Fibroblast of skin of right quadriceps (primary cell): ENCODE measurements at places on chromosomes 6 and 20.
A peak's percentile ranks its signal among the peaks of the same experiment; 100 is the strongest.

GRCh38 chr20:752291-752690 is 16.0 kb downstream of the SLC52A3 start:
- no peak for DNase-seq

- DNase-seq = no peak
These were observed 9.1 kb downstream of the PPARD start for GRCh38 chr6:35351422-35351821.

DNA sequence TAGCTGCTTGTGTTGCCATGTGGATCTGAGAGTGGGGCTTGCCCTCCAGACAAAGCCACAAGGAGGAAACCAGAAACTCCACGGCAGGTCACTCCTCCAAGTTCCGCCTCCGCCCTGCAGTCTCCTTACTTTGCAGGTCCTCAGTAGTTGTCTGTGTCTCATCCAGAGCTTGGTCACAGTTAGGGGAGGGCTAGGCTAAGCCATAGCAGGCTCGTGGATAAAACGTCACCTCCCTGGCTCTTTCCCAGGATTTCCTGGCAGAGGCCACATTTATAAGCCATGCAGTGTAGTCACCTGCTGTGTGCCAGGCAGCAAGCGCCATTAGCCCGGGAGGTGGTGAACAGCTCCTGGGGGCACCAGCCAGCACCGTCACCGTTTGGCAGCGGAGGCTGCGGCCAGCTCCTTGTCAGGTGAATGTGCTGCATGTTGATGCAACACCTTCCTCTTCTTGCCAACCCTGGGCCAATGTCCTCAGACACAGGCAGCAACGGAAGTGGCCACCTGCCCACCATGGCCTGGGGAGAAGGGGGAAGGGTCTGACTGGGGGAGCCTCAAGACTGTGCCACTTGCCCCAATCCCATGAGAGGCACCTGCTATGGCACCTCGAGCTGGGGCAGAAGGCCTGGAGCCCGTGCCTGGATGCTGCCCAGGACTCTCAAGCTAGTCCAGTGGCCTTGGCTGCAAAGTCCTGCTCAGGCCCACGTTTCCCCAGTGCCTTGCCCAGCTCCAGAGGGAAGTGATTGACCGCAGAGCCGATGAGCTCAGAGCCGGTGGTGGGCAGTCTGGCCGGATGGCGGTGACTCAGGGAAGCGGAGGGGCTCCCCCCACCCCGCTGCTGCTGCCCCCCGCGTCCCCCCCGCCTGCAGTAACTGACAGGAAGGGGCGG is 39.0 kb upstream of the SLCO4A1 start:
- DNase-seq = peak; percentile 12

GRCh38 chr6:30750379-30750668 is 6.0 kb upstream of the IER3 start:
- DNase-seq = no peak

GRCh38 chr6:11277275-11278206 is 45.1 kb upstream of the NEDD9 start:
- DNase-seq = peak; percentile 92

GRCh38 chr20:23334111-23334510 is 16.5 kb upstream of the NXT1 start:
- DNase-seq = no peak

GRCh38 chr6:84772428-84773132 is 8.2 kb upstream of the TBX18 start:
- DNase-seq = no peak

GRCh38 chr20:49140411-49140810 is 47.7 kb downstream of the STAU1 start:
- DNase-seq = no peak

DNA sequence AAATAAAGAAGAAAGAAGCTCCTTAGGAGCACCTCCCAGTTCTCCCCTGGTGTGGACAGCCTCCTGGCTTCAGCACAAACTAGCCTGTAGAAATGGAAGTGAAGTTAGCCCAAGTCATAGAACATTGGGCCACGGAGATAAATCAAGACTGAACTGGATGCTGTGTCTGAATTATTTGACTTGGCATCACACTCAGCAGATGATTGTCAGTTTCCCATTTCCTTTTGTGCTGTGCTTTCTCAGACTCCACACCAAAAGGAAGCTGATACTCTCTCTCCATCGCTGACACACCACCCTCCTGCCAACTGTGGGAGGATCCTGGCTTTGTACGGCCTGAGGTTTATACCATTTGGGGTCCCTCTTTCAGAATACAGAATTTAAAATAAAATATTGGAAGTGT is 209.8 kb downstream of the TFAP2A start:
- DNase-seq = no peak

DNA sequence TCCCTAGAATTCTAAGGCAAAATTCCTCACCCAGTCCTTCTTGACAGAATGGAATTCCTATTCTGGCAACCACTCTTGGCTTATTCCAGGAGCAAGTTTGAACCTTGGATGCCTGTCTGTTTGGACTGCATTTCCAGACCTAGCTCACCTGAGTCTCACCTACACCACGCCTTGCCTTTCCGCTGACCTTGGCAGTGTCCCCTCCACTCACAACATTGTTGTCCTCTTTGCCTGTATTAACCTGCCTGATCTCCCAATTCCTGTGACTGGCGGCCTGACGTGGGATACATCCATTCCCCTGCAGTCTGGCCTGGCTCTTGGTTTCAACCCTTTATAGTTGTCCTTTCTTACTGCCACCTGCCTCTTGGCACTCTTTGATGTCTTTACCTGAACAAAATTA is 281.4 kb upstream of the SOX4 start:
- no peak for DNase-seq

DNA sequence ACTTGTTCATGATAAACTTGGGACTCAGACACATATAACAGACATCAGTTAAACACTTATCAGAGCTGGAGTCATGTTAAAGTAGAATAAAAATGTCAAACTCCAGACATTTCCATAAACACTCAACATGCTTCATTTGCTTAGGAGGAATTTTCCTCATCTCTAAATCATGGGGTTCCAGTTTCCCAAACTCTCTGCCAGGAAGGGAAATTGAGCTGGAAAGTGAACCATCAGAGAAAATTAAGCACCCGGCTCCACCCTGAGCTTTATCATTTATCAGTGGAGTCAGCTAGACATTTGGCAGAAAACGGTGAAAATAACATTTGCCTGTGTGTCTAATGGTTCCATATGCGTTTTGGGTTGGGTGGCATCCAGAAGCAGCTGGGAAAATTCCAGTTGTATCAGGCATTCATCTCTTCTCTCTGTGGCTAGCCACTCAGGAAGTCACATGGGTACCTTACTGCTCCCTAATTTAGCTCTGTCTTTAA is 25.3 kb upstream of the ZNFX1 start:
- peak; percentile 42 for DNase-seq

DNA sequence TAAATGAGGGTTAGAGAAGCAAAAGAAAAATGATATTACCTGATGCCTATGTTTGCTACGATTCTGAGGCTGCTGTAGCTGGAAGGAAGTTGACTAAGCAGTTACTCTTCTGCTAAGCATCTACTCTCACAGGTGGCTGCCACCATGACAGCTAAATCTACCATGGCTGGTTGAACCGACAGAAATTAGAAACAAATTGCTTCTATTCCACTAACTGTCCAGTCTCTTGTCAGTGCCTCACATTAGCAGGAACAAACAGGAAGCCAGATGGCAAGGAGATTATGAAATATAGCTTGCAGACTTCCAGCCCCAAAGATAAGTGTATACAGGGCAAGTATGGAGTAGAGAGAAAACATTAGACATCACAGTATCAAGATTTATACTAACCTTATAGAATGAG is 59.4 kb upstream of the TMEM200A start:
- DNase-seq = peak; percentile 13

DNA sequence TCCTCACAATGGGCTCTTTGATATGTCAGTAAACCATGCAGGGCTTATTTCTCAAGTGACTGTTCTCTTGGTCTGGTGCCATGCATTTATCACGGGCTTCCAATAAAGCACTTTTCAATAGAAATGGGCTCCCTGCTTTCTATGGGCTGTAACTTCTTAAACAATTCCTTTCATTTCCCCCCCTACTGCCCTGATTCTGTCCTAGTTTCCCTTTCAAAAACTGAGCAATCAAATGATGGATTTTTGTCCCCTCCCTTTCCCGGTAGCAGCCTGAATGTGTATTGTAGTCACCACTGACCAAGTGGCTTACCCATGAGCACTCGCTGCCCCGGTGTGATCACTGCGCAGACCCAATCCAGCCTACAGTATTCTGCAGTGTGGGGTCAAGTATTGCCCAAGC is 13.9 kb downstream of the RPS10 start:
- DNase-seq = no peak

DNA sequence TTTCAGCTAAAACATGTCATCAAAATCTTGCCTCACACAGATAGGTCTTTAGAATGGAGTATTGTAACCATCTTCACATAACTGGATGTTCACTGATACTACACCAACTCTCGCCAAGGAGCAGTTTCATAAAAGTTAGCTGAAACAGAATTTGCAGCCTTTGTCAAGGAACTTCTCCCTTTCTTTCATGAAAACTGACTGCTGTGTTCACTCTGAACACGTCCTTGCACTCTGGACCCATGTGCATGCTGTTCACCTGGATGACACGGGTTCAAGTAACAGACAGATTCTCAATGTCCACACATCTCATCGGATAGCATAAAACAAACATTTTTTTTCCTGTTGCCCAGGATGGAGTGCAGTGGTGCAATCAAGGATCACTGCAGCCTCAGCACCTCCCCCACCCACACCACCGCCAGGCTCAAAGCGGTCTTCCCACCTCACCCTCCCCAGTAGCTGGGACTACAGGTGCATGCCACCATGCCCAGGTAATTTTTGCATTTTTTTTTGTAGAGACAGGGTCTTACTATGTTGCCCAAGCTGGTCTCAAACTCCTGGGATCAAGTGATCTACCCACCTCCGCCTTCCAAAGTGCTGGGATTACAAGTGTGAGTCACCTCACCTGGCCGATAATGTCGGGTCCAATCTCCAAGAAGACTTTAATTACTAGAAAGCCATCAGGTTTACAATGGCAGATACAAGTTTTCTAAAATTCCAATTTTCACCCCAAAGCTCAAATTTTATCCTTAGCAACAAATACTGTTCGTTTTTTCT is 9.4 kb downstream of the DIDO1 start:
- no peak for DNase-seq

GRCh38 chr20:52213995-52214394 is 22.4 kb upstream of the ZFP64 start:
- no peak for DNase-seq

- no peak for DNase-seq
These were observed 74.0 kb upstream of the PROKR2 start for GRCh38 chr20:5390720-5391119.

DNA sequence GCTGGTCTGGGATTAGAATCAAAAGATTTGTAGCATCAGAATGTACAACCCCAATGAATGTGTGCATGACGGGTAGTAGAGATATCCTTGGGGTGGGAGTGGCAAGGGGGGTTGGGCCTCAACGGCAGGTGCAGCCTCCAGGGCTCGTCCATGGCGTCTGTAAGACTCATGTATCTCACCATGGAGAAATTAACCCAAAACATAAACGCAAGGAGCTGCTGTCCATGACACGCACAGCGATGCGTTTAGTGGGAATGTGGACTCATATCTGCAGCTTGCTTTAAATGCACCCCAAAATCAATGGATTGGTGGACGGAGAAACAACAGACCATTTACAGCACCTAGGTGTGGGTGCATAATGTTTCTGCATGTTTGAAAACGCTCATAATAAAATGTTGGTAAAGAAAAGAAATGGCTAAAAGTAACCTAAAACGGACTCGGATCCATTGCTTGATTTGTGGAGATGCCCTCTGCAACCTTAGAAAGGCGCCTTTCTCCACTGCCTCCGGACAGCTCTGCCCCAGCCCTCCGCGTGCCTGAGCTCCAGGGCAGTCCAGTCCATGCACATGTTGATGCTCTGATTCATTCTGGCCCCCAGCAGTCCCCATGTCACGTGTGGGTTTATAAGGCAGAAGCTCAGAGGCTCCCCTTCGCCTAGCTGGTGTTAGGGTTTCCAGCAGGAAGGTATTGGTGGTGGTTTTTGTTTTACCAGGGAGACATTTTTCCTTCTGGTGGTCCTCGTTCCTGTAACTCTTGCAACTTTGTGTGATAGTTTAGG is 24.5 kb downstream of the PYGB start:
- DNase-seq = no peak

DNA sequence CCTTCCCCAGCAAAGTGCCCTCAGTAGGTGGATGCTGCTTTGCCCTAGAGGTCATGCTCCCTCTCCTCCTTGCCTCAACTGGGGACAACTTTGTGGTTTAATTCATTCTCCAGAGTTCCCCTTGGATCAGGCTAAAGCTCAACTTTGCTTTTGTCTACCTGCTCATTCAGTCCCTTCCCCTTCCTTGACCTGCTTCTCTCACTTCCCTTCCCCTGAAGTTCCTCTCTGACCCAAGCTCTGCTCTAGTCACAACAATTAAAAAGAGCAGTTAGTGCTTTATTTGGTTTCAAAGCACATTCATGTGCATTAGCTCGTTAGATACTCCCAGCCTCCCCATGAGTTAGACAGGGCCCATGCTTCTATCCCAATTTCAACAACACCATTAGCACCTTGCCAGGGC is 71.3 kb downstream of the DZANK1 start:
- no peak for DNase-seq

GRCh38 chr20:25126204-25127029 is 44.5 kb upstream of the VSX1 start:
- DNase-seq = no peak

DNA sequence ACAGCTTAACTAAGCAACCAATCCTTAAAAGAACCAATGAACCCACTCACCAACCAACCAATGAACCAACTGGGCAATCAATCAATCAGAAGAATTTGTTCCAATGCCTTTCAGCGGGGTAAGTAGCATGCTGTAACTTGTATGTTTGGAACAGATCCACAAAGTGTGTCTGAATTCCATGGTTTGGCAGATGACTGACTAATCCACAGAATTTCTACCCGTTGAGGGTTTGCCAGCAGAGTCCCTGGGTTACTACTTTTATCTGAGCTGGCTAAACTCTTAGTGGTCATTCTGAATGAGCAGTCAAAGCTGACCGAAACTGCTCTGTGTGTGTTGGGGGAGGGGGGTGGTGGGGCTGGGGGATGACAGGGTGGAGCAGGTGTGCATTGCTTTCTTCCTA is 125.0 kb upstream of the JAG1 start:
- DNase-seq = peak; percentile 11

DNA sequence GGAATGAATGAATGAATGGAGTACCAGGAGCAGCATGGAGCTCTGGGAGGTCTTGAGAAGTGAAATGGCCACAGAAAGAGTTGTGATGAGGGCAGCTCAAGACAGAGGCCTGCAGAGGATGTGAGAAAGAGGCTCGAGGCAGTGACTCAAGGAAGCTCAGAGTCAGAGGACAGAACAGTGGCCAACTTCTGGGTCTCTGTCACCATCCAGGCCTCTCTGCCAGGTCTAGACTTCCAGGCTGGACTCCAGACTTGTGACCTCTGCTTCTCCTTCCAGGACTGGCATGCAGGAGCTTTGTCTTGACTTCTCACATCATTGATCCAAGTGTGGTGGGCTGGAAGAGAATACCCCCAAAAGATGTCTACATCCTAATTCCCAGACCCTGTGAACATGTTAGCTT is 119.8 kb downstream of the TOX2 start:
- DNase-seq = no peak

DNA sequence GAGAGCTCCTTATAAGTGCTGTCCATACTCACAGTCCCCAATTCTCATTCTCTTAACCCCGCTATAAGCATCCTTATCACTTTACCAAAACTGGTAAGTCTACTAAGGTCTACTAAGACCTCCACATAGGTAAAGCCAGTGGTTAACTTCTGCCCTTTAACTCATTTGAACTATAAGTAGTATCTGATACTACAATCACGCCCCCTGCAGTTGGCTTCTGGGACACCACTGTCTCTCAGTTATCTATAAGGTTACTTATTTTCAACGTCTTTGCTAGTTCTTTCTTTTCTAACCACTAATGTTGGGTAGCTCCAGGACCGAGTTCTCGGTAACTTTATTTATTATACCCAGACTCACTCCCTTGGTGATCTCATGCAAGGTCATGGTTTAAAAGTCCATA is 142.6 kb downstream of the ARHGAP18 start:
- no peak for DNase-seq
